ENCODE measurements at places on chromosomes 6 and 20.

- DNase-seq: no peak
Measured at GRCh38 chr6:21972516-21972915, 324.3 kb downstream of the PRL start.

- DNase-seq: no peak
Measured at GRCh38 chr6:125273251-125273650, 28.5 kb downstream of the HDDC2 start.

GRCh38 chr6:33172688-33173534 is 19.4 kb downstream of the COL11A2 start:
- DNase-seq: no peak

- no peak for DNase-seq
Measured at GRCh38 chr6:105898286-105898685, 187.8 kb upstream of the PRDM1 start.

GRCh38 chr6:19377722-19378121 is 459.4 kb upstream of the ID4 start:
- no peak for DNase-seq

Data from NCI-H774 (cell line).